ENCODE measurements at places on chromosomes 12 and 14. TPM values are rescaled to one million over a fixed set of nuclear protein-coding genes. Genes with fewer than 3 reads are reported as not detected.

DNA sequence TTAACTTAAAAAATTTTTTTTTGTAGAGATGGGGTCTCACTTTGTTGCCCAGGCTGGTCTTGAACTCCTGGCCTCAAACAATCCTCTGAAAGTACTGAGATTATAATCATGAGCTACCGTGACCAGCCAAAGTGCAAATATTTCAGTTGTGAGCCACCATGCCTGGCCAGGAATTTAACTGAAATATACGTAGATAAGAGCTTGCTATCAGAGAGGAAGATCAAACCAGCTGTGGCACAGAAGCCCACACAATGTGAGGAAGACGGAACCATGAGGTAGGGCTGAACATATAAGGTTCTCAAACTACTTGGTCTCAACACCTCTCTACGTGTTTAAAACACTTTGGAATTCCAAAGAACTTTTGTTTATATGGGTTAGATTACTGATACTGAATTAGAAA is 29.1 kb downstream of the ATG14 start:
- H3K36me3 ChIP-seq, result peaks cover 48% of the 10 kb centered on the region
- no peak for DNase-seq
- no peaks in the 10 kb centered on the region for H3K27me3 ChIP-seq
- peaks cover 33% of the 10 kb centered on the region for H3K4me1 ChIP-seq
- H3K27ac ChIP-seq, result no peak overlapping the region
- H3K4me3 ChIP-seq, result no peak overlapping the region

DNA sequence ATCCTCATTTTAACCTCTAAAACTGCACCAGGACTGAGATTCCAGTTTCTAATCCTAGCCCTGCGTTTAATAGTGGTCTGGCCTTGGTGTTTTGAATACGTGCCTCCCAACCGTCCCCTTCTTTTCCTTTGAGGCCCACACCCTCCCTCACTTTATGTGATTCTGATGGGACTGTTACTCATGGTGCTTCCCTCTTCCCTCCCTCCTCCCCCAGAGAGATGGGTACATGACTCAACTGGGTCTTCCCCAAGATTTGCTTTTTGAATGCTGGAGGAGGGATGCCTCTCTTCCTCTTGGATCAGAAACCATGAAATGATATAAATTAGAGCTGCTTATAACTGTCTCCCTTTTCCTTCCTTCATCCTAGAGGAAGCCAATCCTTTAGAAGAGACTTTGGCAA is 8.2 kb upstream of the PPP2R5E start:
- peaks cover 6% of the 10 kb centered on the region for H3K4me1 ChIP-seq
- no peaks in the 10 kb centered on the region for H3K36me3 ChIP-seq
- no peak overlapping the region for H3K4me3 ChIP-seq
- H3K27me3 ChIP-seq, result peaks cover 1% of the 10 kb centered on the region
- DNase-seq, result no peak
- H3K27ac ChIP-seq, result no peak overlapping the region

C14orf132 gene
- total RNA-seq, result 1.1 TPM

SCFD1 gene
- total RNA-seq, result 76.1 TPM

CCDC177 gene
- not detected for total RNA-seq

SLC5A8 gene
- total RNA-seq, result not detected

INHBE gene
- total RNA-seq, result 0.25 TPM

- H3K4me1 ChIP-seq, result no peaks in the 10 kb centered on the region
- no peak overlapping the region for H3K4me3 ChIP-seq
- no peaks in the 10 kb centered on the region for H3K36me3 ChIP-seq
- H3K27me3 ChIP-seq, result no peaks in the 10 kb centered on the region
Observed at GRCh38 chr12:18888047-18888446, 150.1 kb downstream of the CAPZA3 start.

DNA sequence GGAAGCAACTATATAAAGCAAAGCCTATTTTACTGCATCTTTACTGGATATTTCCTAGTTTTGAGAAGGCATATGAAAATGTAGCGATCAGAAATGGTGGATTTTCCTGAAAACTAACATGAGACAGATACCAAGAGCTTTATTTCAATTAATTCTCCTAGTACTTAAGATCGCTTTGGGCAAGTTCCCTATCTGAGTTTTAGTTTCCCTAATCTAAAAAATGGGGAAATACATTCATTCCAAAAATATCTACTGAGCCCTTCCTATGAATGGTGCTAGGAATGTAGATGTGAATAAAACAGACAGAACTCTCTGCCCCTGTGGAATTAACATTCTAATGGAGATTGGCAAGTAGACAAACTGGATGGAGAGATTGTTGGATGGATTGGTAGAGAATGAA is 8.4 kb downstream of the CATSPERB start:
- peaks cover 6% of the 10 kb centered on the region for H3K36me3 ChIP-seq
- no peaks in the 10 kb centered on the region for H3K27me3 ChIP-seq
- peaks cover 5% of the 10 kb centered on the region for H3K4me1 ChIP-seq

- no peaks in the 10 kb centered on the region for H3K27me3 ChIP-seq
- peaks cover 3% of the 10 kb centered on the region for H3K36me3 ChIP-seq
- no peak overlapping the region for H3K4me3 ChIP-seq
- no peak for DNase-seq
- H3K27ac ChIP-seq, result no peak overlapping the region
Observed at GRCh38 chr14:90851327-90852036, 35.3 kb upstream of the TTC7B start.

DNA sequence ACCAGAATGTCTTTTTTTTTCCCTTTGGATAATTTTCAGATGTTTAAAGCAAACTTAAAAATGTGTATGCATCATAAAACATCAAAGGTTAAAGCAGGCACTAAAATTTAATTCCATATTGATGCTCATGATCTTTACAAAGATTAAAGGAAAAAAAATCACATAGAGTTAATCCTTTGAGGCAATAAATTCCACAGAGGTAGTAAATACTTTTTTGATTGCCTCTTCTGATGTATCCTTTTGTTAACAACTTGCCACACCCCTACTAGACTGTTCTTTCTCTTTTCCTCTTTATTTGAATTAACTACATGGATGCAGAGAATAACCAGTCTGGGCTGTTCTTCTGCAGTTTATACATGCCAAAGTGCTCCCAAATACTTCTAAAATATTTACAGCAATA is 45.2 kb upstream of the KCNJ8 start:
- H3K4me1 ChIP-seq, result no peaks in the 10 kb centered on the region
- no peak overlapping the region for H3K27ac ChIP-seq
- H3K27me3 ChIP-seq, result no peaks in the 10 kb centered on the region
- no peak overlapping the region for H3K4me3 ChIP-seq

DNA sequence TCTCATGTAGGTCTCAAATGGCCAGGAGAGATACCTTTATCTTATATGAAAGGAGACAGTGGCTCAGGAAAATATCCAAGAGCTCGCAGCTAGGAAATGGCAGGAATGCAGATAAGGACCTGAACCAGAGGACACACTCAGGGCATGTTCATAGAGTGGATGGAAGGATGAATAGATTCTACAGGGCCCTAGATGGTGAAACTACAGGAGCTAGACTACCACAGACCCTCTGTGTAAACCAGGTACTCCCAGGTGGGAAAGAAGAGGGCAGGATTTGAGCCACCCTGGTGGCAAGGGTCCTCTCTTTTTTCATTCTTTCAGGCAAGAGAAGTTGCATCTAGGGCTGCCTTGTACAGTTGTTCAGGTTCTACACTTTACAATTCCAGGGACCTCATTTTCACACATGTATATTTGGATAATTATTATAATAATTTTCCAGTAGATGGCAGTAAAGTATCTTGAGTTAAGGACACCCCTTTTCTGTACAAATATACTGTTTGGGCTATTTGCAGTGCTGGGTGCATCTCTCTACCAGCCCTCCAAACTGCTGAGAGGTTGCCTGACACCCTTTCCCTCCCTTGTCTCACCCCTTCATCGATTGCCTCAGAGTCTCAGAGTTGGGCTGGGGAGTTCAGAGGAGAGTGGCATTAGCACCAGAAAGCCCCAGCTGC is 10.5 kb upstream of the ZDHHC22 start:
- no peaks in the 10 kb centered on the region for H3K4me1 ChIP-seq
- no peaks in the 10 kb centered on the region for H3K36me3 ChIP-seq
- H3K4me3 ChIP-seq, result no peak overlapping the region
- H3K27ac ChIP-seq, result no peak overlapping the region

RPL10L gene
- total RNA-seq, result not detected

GRCh38 chr14:88005050-88005481 is at the start of gene GPR65:
Gene GPR65, plus strand, starts transcription at chr14:88005135. Its CDS starts 5,713 bp downstream, at chr14:88010848.
- H3K27me3 ChIP-seq, result no peaks in the 10 kb centered on the region
- peak within 1 kb of the TSS; percentile 97 for H3K27ac ChIP-seq
- peak within 1 kb of the TSS; percentile 94 for H3K4me3 ChIP-seq
- peaks cover 27% of the 10 kb centered on the region for H3K36me3 ChIP-seq
- H3K4me1 ChIP-seq, result peaks cover 57% of the 10 kb centered on the region

GRCh38 chr12:59250766-59251165 is 330.5 kb upstream of the LRIG3 start:
- H3K36me3 ChIP-seq, result no peaks in the 10 kb centered on the region
- H3K4me1 ChIP-seq, result no peaks in the 10 kb centered on the region
- H3K4me3 ChIP-seq, result no peak overlapping the region
- no peak for DNase-seq

DNA sequence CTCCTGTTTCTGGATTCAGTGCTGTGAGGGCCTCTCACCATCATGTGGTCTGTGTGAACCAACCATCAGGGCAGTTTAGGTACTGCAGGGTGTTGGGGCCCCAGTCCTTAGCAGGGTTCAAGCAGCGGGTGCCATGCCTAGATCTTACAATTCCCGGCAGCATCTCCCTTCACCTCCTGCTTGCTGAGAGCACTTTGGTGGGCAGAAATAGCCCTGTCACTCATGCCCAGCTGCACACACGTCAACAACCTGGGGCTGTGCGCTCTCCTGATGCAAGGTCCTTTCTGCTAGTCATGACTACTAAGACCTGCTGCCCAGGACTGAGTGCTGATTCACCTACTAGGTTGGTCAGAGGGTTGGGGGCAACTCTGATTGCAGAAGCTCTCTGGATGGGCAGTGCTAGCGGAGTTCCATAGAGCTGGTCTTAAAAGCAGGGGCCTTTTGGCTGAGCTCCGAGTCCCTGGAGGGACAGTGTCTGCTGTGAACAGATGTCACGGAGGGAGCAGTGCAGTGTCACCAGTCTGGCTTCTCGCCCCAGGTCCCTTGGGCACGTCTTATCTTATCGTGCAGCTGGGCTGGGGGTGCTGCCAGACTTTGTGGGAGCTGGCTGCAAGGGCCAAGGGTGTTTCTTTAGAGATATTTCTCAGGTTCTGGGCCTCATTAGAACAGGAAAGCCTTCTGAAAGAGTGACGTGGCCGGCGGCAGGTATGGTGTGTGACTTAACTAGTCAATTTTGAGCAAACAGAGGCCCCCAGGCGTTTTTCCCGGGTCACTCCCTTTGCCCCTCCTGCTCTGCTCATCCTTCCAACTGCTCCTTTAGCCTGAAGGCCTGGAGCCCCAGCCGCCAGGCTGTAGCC is 71.8 kb downstream of the NINJ2 start:
- H3K4me3 ChIP-seq, result no peak overlapping the region
- H3K36me3 ChIP-seq, result no peaks in the 10 kb centered on the region
- peaks cover 6% of the 10 kb centered on the region for H3K27me3 ChIP-seq
- no peak overlapping the region for H3K27ac ChIP-seq
- DNase-seq, result no peak

GLRX5 gene
- total RNA-seq, result 32.4 TPM

DNA sequence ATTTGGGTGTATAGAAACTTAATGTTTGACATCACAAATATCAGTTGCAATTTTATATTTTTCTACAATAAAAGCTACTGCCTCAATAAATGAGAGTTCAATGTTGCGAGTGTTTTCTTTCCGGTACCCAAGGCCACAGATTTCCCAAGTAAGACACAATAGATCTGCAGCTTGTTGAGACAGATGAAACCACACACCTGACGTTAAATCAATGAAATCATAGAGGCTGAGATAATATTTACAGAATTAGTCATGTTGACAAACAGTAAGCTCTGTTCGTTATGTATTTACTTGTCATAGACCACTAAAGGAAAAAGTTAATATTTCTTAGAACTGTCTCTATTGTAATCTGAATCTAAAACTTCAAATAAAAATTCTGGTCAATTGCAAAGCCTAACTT is 49.2 kb upstream of the PTHLH start:
- no peak overlapping the region for H3K27ac ChIP-seq
- DNase-seq, result no peak
- no peaks in the 10 kb centered on the region for H3K4me1 ChIP-seq
- no peak overlapping the region for H3K4me3 ChIP-seq
- no peaks in the 10 kb centered on the region for H3K36me3 ChIP-seq

CD4 gene
- 368 TPM for total RNA-seq

DNA sequence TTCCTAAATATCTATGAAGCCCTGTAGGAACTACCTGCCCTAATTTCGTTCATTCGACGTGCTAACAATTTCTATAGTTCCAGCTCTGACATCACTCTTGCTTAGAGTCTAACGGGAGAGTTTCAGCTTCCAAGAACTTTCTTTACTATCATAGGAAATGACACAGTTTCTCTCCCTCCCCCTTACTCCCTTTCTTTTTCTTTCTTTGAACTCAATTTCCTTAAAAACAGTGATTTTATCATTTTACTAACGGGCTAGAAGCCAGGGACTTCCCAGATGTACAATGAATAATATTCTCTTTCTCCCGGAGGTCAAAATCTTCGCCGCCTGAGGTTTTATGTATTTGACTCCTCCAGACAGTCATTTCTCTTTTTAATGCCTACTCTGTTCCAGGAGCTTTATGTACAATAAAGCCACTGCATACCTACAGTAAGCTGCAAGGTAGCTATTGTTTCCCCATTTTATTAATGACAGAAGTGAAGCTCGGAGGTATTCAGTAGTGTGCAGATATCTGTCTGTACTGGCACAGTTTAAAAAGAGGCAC is 15.7 kb downstream of the SMCO2 start:
- H3K4me3 ChIP-seq, result peak overlapping the region; percentile 1
- DNase-seq, result no peak
- peaks cover 20% of the 10 kb centered on the region for H3K36me3 ChIP-seq
- peak overlapping the region; percentile 72 for H3K27ac ChIP-seq

GRCh38 chr12:97016163-97016562 is 109.1 kb downstream of the NEDD1 start:
- no peak for DNase-seq
- H3K27ac ChIP-seq, result no peak overlapping the region
- no peak overlapping the region for H3K4me3 ChIP-seq
- no peaks in the 10 kb centered on the region for H3K36me3 ChIP-seq
- peaks cover 2% of the 10 kb centered on the region for H3K27me3 ChIP-seq

ADAMTS20 gene
- total RNA-seq, result not detected

DNA sequence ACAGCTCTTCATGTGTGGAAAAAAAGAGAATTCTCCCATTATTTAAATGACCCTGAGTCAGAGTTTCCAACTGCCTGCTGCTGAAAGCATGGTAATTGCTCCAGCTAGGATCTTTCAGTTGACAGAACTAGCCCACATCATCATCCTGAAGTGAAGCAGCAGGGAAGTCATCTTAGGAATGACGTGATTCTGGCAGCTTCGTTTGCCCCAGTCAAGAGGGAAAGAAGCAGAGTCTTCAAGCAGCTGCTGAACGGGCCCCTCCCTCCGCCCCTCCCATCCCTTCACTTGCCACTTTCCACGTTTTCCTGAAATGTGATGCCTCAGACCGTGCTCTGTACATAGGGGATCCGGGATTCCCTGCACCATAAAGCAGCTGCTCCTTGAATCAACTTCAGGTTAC is 455.0 kb upstream of the TMEM132C start:
- no peaks in the 10 kb centered on the region for H3K27me3 ChIP-seq
- H3K36me3 ChIP-seq, result no peaks in the 10 kb centered on the region
- H3K27ac ChIP-seq, result no peak overlapping the region
- no peak for DNase-seq
- no peaks in the 10 kb centered on the region for H3K4me1 ChIP-seq
